ENCODE measurements at places on chromosomes 4 and X. TPM values are rescaled to one million over a fixed set of nuclear protein-coding genes. Genes with fewer than 3 reads are reported as not detected.

FABP2 gene
- not detected for total RNA-seq

EXOSC9 gene
- total RNA-seq: 35.7 TPM

NAT8L gene
- 0.83 TPM for total RNA-seq

TKTL2 gene
- total RNA-seq: not detected

HPF1 gene
- total RNA-seq: 32.4 TPM

PABPC1L2A gene
- 0.13 TPM for total RNA-seq

CPLX1 gene
- total RNA-seq: 0.13 TPM

HS3ST1 gene
- 0.05 TPM for total RNA-seq

GPAT3 gene
- total RNA-seq: 8.5 TPM

- DNase-seq: no peak
Measured at GRCh38 chrX:53547668-53548067, 113.5 kb upstream of the HSD17B10 start.

GRCh38 chrX:47179221-47179927 is 14.3 kb upstream of the UBA1 start:
- DNase-seq: no peak

- peak; percentile 37 for DNase-seq
Measured at GRCh38 chr4:2787230-2788100, 5.4 kb upstream of the SH3BP2 start.

GRCh38 chr4:15688051-15688450 is 6.4 kb downstream of the FAM200B start:
- DNase-seq: no peak

- no peak for DNase-seq
Measured at GRCh38 chr4:152870606-152871005, 65.5 kb upstream of the FHDC1 start.

DNA sequence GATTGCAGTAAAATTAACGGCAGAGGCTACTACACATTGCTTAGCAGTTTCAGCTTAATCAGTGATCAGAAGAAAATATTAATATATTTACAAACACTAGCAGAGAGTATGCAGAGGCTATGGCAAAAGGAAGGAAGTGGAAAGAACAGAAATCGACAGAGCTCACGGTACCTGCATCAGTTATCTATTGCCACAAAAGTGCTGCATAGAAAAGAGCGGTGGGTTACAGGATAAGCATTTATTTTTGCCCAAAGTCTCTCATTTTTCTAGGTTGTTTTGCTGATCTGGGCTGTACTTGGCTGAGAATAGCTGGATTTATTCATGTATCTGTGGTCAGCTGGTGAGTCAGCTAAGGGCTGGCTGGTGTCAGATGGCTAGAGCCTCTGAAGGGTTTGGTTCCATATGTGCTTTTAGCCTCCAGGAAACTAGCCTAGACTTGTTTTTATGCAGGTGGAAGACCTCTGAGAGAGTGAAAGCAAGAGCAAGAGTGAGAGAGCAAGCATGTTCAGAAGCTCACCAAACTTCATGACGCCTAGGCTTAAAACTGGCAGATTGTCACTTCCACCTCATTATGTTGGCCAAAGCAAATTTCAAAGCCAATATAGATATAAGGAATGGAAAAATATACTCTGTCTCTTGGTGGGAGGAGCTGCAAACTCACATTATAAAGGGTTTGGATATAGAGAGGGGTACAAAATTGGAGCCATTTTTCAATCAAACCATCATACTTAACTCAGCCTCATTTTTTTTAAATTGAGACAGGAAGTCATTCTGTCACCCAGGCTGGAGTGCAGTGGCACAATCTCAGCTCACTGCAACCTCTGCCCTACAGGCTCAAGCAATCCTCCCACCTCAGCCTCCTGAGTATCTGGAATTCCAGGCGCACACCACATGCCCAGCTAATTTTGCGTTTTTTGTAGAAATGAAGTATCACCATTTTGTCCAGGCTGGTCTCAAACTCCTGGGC is 153.2 kb upstream of the RPL34 start:
- no peak for DNase-seq

- no peak for DNase-seq
Measured at GRCh38 chrX:155231163-155231562, 14.9 kb downstream of the VBP1 start.

- no peak for DNase-seq
Measured at GRCh38 chrX:107733686-107734085, 41.9 kb downstream of the TSC22D3 start.

- DNase-seq: peak; percentile 50
Measured at GRCh38 chrX:12974305-12974795, 560 bp upstream of the TMSB4X start.

- no peak for DNase-seq
Measured at GRCh38 chr4:14862891-14863290, 139.4 kb upstream of the CPEB2 start.

- DNase-seq: no peak
Measured at GRCh38 chr4:165095291-165095690, 17.4 kb downstream of the TMEM192 start.

GRCh38 chrX:95145848-95146490 is 1472.0 kb downstream of the FAM133A start:
- DNase-seq: no peak

DNA sequence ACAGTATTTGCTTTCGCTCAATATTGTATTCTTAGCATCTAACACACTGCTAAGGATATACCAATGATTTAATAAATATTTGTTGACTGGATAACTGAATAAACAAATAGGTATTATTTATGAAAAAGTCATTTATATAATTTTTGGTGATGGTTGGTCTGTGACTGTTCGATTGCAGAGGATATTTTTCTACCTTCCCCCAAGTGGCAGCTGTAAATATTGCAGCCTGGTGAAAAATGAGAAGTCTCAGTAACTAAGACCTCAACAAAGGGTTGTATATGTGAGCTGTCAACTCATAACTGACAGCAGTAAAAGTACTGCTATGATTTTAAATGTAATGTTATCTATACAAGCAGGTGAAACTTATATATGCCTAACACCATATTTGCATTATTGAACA is 36.0 kb downstream of the HTR2C start:
- DNase-seq: no peak

Data from lower leg skin (tissue), 4 donors.